Psoas muscle (tissue), 8 donors: ENCODE measurements at places on chromosomes 2 and 18. TPM values are rescaled to one million over a fixed set of nuclear protein-coding genes. Genes with fewer than 3 reads are reported as not detected.

- peaks cover 34% of the 10 kb centered on the region for H3K27me3 ChIP-seq
- H3K4me3 ChIP-seq = peak overlapping the region; percentile 73
- H3K27ac ChIP-seq = peak overlapping the region; percentile 4
- peaks cover 11% of the 10 kb centered on the region for H3K4me1 ChIP-seq
These were observed 1.7 kb upstream of the CELF4 start for GRCh38 chr18:37567061-37567993.

GRCh38 chr18:52288403-52289004 lies 51.5 kb upstream of the DCC start:
- no peaks in the 10 kb centered on the region for H3K4me1 ChIP-seq
- H3K27me3 ChIP-seq = no peaks in the 10 kb centered on the region
- H3K36me3 ChIP-seq = no peaks in the 10 kb centered on the region
- no peak overlapping the region for H3K4me3 ChIP-seq
- no peak for DNase-seq
- no peak overlapping the region for H3K27ac ChIP-seq

The DLGAP1 gene
- total RNA-seq = 0.26 TPM

DNA sequence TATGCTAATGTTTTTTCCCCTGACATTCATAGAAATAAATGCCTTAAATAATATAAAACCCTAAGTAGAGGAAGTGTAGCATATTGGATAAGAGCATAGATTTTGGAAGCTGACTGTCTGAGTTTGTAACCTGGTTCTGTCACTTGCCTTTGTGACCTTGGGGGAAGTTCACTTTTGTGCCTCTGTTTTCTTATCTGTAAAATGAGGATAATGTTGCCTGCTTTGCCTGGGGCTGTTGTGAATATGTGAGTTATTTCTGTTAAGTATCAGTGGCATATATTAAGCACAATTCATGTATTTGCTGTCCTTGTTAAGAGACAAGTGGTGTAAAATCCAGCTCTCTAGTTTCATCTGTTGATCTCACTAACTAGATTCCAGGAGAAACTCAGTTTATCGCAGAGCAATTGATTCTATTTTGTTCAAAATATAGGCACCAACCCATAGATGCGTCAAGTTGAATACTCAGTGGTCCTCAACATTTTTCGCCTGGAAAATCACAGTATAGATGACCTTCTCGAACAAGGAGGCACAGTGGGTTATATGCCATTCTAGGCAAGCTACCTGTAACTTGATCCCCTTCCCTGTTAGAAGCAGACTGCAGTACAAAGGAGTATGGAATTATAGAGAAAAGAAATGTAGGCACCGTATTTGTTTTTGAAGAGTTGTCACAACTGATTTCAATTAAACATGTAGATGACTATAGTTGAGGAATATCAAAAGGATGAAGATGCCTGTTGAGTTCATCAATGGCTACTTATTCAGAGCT lies 67.0 kb downstream of the SOCS6 start:
- no peaks in the 10 kb centered on the region for H3K36me3 ChIP-seq
- no peak overlapping the region for H3K4me3 ChIP-seq
- no peaks in the 10 kb centered on the region for H3K4me1 ChIP-seq
- H3K27me3 ChIP-seq = no peaks in the 10 kb centered on the region
- H3K27ac ChIP-seq = no peak overlapping the region
- DNase-seq = no peak

GRCh38 chr2:238518172-238518820 lies 91.6 kb downstream of the ASB1 start:
- no peak overlapping the region for H3K4me3 ChIP-seq
- H3K4me1 ChIP-seq = no peaks in the 10 kb centered on the region
- no peak overlapping the region for H3K27ac ChIP-seq
- no peaks in the 10 kb centered on the region for H3K36me3 ChIP-seq

DNA sequence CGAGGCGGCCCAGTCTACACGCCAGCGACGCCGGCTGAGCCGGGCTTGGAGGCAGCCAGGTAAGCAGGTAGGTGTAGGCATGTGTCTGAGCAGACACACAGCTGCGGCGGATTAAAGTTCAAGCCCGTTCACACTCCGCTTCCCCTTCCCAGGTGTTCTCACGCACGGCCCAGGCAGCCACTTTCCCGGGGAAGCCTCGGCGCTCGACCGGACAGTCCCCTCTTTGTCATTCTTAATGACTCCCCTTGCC lies 367 bp downstream of the TGFA start:
- H3K27ac ChIP-seq = no peak overlapping the region
- peaks cover 61% of the 10 kb centered on the region for H3K27me3 ChIP-seq
- no peaks in the 10 kb centered on the region for H3K36me3 ChIP-seq
- peak overlapping the region; percentile 80 for H3K4me3 ChIP-seq

GRCh38 chr2:158269143-158269542 lies 167.5 kb downstream of the UPP2 start:
- H3K4me1 ChIP-seq = no peaks in the 10 kb centered on the region
- DNase-seq = no peak
- H3K36me3 ChIP-seq = no peaks in the 10 kb centered on the region
- H3K27me3 ChIP-seq = no peaks in the 10 kb centered on the region
- H3K27ac ChIP-seq = no peak overlapping the region

DNA sequence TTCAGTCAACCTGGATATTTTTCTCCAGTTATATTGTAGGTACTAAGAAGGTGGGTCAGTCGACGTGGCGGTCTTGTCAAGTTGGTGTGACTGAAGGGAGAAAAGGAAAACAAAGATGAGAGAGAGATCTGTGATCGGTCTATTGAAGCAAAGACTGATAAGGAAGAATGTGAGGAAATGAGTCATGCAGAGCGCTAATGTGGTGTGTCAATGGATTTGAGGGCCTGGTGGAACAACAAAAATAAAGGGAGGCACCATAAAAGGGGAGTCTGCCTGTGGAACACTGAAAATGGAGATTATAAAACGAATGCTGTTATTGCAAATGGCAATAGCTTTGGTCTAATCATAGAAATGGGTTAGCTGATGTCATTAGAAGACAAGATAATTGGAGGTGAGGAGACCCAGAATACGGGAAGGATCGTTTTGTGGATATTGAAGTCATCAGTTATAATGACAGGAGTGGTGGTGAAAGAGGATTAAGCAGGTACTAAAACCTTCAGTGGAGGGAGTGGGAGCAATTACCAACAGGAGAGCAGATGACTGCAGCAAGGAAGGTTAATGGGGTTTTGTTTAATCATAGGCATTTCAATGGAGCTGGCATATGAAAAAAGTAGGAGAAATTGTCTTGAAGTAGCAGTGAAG lies 599.1 kb upstream of the FSHR start:
- no peak for DNase-seq
- H3K27me3 ChIP-seq = no peaks in the 10 kb centered on the region
- no peak overlapping the region for H3K27ac ChIP-seq
- no peak overlapping the region for H3K4me3 ChIP-seq
- no peaks in the 10 kb centered on the region for H3K4me1 ChIP-seq
- H3K36me3 ChIP-seq = no peaks in the 10 kb centered on the region

GRCh38 chr2:160068906-160069305 lies 6.5 kb upstream of the PLA2R1 start:
- no peak for DNase-seq
- no peak overlapping the region for H3K4me3 ChIP-seq
- no peaks in the 10 kb centered on the region for H3K36me3 ChIP-seq
- no peaks in the 10 kb centered on the region for H3K27me3 ChIP-seq
- no peaks in the 10 kb centered on the region for H3K4me1 ChIP-seq
- H3K27ac ChIP-seq = no peak overlapping the region

The MYCN gene
- 0.36 TPM for total RNA-seq

DNA sequence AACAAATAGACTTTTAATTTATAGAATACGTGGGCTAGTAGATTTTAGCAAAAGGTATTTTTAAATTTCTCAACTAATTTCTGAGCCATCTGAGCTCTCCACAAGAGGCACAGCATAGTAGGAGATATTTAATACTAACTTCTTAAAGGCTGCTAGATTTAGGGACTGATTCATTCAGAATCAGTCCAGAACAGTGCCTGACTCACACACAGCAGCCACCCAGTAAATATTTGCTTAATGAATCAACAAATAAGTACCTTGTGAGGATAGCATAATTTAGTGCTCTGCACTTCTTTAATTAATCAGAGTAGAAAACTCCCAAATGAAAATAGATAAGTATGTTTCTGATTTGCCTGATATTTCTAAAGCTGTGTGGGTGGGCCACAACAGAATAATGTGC lies 35.6 kb upstream of the SYT4 start:
- H3K4me1 ChIP-seq = no peaks in the 10 kb centered on the region
- no peak for DNase-seq
- H3K4me3 ChIP-seq = no peak overlapping the region
- no peak overlapping the region for H3K27ac ChIP-seq
- no peaks in the 10 kb centered on the region for H3K27me3 ChIP-seq
- no peaks in the 10 kb centered on the region for H3K36me3 ChIP-seq
